ENCODE measurements at places on chromosomes 7 and 10. TPM values are rescaled to one million over a fixed set of nuclear protein-coding genes. Genes with fewer than 3 reads are reported as not detected.

Gene NOS3
- 15.7 TPM for total RNA-seq

Gene GPR15LG
- not detected for total RNA-seq

Gene FGFR2
- total RNA-seq: not detected

Gene PNLIPRP2
- not detected for total RNA-seq

Gene TRPV5
- total RNA-seq: not detected

Gene SPAM1
- not detected for total RNA-seq

Gene COL13A1
- total RNA-seq: not detected

Gene STRIP2
- total RNA-seq: 86.6 TPM

Gene ELAPOR2
- 2.1 TPM for total RNA-seq
